MG63 (cell line): ENCODE measurements at places on chromosomes 12 and 14. TPM values are rescaled to one million over a fixed set of nuclear protein-coding genes. Genes with fewer than 3 reads are reported as not detected.

- no peak for DNase-seq
These were observed 50.4 kb downstream of the CYP46A1 start for GRCh38 chr14:99734406-99735051.

ZFHX2 gene
- total RNA-seq = not detected in 2 replicates

- no peak for DNase-seq
These were observed 52.2 kb downstream of the SSH1 start for GRCh38 chr12:108805136-108805535.

PCED1B gene
- not detected in 2 replicates for total RNA-seq

KRT3 gene
- total RNA-seq = not detected in 2 replicates

DNA sequence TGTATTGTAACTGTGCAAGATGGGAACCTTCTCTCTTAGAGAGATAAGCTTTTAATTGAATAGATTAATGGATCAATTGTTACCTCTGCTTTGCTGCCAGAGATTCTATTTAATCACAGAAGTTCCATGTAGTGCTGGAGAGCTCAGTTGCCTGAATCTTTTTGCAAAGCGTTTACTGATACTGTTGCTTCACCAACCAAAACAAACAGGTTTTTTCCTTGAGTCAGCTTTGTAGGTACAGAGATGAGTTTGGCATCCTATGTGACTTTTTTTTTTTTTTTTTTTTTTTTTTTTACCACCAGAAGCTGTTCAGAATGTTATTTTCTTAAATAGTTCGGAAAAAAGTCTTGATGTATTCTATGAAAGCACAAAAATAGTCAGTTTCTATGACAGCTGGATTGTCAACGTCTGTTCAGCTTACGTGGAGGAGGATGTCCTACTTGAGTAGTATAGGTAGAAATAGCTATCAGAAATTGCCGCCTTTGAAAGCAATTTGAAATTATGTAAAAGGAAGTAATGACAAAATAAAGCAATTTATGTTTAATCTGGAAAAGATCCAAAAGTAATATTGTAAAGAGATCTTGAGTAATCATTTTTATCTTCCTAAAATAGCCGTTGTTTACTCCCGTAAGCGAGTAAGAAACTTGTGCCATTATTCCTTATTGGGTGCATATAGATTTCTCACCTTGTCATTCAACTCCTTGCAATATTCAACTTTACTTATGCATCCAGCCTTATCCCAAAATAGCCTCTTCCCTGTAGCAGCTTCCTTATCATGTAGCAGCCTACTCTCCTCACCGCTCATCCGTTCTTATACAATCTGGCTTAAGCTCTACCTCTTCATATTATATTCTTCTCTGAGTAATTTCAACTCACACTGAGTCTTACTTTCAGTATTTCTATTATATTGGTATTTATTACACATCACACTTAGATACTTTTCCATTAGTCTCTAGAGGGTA, 5.2 kb downstream of the LRRK2 start:
- no peak for DNase-seq

GRCh38 chr12:106205208-106206069, 42.4 kb downstream of the CKAP4 start:
- no peak for DNase-seq

GRCh38 chr14:59251811-59252771, 63.6 kb downstream of the DAAM1 start:
- no peak for DNase-seq

DNA sequence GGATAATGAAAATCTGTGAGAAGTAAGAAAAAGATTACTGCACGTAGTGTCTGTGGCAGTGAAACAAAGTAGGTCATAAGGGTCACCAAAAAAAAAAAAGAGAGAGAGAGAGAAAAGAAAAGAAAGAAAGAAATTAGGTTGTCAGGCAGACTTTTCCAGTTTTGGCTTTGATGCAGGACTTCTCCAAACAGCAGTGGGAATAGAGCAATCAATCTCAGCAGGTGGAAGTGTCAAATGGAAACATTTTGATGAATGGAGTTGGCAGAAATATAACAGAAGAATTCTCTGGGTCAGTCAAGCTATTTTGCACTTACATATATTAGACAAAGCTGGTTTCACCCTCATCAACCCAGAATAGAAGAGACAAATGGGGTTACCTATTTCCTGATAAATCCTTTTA, 745.8 kb downstream of the SLC6A15 start:
- DNase-seq = no peak

- no peak for DNase-seq
These were observed 5.3 kb upstream of the LRRC10 start for GRCh38 chr12:69616025-69616424.

DNA sequence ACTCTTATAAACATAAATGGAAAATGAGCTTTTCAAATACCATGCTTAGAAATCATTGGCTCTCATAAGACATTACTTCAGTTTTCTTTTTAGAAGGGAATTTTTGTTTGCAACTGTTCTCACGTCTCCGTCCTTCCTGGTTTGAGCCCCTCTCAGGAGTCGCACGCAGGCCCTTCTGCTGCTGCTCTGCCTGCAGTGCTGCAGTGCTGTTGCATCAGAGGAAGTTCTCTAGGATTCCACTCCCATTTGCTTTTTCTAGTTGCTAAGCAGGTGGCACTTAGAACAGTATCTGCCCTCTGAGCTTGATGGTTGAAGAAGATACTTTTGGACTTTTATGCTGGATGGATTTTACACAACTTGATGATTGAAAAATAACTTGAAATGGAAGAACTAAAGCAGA, 70.8 kb downstream of the SCN8A start:
- DNase-seq = no peak

SOAT2 gene
- total RNA-seq = not detected in 2 replicates

GRCh38 chr12:6343518-6343917, 1.6 kb upstream of the TNFRSF1A start:
- DNase-seq = no peak

TSPAN19 gene
- not detected in 2 replicates for total RNA-seq

DNA sequence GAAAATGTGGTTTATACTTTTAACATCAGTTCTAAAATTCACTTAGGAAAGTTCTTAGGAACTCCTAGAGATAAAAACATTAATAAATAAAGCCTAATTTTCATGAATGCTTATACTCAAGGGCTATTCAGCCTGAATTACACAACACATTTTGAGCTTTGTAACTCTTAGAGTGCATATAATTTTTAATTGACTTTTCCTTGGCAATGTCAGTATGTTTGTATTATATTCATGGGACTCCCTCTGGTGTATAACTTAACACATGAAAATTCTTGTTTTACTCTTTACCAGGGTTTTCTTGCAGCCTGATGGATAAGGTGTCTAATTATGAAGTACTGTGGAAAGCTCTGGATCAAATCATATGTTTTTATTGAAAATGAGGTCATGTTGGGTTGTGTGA, 150.6 kb upstream of the HMGA2 start:
- no peak for DNase-seq

GRCh38 chr12:57037264-57037663, 12.7 kb downstream of the MYO1A start:
- no peak for DNase-seq

DNA sequence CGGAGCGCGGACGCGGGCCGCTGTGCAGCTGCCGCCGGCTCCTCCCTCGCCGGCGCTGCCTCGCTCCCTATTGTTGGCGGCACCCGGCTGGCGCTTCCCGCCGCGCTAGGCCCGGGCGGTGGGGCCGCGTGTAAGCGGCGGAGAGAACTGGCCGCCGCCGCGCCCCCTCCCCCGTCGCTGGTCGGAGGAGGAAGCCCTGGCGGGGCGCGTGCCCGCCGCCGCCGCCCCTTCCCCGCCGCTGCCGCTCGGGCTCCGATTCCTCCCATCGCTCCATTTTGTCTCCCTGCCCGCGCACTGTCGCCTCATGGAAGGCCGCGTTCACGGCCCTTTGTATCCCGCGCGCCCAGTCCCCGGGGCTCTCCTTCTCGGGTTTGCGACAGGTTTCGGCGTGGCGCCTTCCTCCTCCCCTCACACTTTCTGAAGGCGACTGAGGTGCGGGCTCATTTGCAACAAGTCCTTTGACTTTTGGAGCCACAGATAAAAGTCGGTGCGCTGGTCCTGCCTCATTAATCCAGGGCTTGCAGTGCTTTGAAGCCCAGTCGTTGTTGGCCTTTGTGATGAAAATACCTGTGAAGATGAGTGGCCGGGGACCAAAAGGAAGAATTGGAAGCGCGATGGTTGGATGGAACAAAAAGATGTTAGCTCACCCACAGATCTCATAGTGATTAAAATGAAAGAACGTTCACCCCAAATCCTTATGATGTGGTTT, 707 bp downstream of the CPSF6 start:
- DNase-seq = peak; percentile 59

TRPV4 gene
- total RNA-seq = 0.20 and 1.1 TPM in 2 replicates

C12orf56 gene
- total RNA-seq = 0.26 TPM in 1 of 2 replicates, not detected in the other

KLRD1 gene
- total RNA-seq = not detected in 2 replicates

GRCh38 chr12:124026755-124027745, 54.0 kb downstream of the ZNF664 start:
- DNase-seq = peak; percentile 63

DNA sequence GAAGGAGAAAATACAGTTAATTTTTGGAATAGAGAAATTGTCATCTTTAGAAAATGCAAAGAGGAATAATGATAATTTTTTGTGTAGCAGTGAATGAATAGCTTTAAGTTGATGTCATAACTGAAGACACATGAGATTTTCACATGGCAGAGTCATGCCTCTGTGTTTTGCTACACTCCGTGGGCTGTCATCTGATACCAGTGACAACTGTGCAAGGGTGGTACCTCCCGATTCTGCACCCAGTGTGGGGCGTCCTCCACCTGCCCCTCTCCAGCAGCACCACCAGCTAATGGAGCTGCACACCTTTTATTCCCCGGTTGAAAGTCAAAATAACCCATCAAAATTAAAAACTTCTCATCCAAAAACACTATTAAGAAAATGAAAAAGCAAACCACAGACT, 47.2 kb downstream of the ANKRD9 start:
- DNase-seq = no peak

- no peak for DNase-seq
These were observed 75.3 kb upstream of the SYT10 start for GRCh38 chr12:33514893-33515292.

GRCh38 chr14:94977016-94977415, 180.3 kb downstream of the DICER1 start:
- no peak for DNase-seq

DNA sequence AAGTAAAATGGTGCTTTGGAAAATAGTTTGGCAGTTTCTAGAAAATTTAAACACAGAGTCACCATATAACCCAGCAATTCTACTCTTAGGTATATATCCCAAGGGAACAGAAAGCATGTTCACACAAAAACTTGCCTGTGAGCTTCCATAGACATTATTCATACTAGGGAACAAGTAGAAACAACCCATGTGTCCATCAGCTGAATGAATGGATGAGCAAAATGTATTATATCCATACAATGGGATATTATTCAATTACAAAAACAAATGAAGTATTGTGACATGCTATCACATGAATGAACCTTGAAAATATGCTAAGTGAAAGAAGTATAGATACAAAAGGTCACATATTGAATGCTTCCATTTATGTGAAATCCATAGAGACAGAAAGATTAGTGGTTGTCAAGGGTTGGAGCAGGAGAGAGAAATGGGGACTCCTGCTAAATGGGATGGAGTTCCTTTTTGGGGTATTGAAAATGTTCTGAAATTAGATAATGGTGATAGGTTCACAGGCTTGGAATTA, 7.9 kb downstream of the SLC10A1 start:
- DNase-seq = no peak

GRCh38 chr14:96409701-96410100, 17.8 kb downstream of the AK7 start:
- peak; percentile 5 for DNase-seq

PITPNM2 gene
- total RNA-seq = 0.69 and 1.6 TPM in 2 replicates
